ENCODE measurements at places on chromosomes 2 and 18.

DNA sequence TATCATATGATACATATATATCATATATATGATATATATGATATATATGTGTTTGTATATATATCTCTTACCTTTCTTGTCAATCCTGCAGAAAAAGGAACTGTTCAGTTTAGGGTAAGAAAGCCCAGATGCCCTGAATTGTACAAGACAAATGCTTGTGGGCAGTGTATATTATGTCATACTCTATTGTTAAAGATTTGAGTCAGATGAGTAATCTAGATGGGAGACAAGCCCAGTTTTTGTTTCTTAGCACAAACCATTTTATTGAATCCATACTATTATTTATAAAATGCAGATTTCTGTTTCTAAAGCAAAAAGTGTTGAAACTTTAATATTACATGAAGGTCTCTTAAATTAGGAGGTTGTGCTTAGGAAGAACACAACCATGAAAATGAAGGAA lies 90.6 kb downstream of the VRK2 start:
- no peak for DNase-seq

- no peak for DNase-seq
Observed at GRCh38 chr18:27130065-27130630, 55.0 kb downstream of the CHST9 start.

DNA sequence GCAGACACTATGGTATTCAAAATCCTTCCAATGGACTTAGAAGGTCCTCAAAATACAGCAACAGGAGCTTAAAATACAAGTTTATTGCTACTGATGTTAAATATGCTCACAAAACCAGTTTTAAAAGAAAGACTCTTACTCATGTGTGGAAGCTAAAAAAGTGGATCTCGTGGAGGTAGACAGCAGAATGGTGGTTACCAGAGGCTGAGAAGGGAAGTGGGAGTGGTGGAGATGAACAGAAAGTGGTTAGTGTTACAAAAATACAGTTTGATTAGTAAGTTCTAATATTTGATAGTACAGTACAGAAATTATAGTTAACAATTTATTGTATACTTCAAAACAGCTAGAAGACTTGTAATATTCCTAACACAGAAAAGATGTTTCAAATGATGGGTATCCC lies 12.1 kb downstream of the ADAM17 start:
- DNase-seq = no peak

GRCh38 chr2:210027608-210028007 lies 25.2 kb downstream of the RPE start:
- DNase-seq = no peak

GRCh38 chr18:36628435-36629137 lies 200.2 kb downstream of the TPGS2 start:
- DNase-seq = no peak

GRCh38 chr2:26460613-26461031 lies 17.3 kb downstream of the OTOF start:
- DNase-seq = no peak

GRCh38 chr2:6788614-6789013 lies 77.1 kb downstream of the CMPK2 start:
- no peak for DNase-seq

GRCh38 chr2:236711440-236711839 lies 141.8 kb downstream of the ACKR3 start:
- DNase-seq = no peak

DNA sequence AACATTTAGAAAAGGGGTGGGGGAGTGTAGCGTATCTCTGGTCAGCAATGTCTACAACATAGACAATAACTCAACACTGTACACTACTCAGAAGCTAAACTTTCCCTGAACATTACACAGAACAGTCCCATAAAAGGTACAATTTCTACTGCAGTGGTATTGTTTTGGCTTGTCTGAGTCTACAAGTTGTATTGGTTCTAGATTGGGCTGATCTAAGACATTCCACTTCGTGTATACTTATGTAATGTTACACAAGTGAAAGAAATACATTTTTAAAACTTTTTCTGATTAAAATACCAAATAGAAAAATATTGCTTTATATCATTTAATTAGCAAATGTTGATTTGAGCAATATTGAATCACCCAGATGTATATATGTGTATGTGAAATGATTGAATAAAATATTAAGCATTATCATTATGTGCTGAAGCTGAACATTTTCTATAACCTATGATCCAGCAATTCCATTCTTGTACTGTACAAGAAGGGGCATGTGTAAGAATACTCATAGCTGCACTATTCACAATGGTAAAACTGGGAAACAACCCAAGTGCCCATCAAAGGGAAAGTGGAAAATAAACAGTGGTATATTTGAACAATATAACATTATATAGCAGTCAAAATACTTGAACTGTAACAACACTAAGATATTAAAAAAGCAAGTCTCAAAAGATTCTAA lies 52.4 kb downstream of the VSNL1 start:
- no peak for DNase-seq

- DNase-seq = no peak
Observed at GRCh38 chr2:212005085-212005671, 533.4 kb downstream of the ERBB4 start.

DNA sequence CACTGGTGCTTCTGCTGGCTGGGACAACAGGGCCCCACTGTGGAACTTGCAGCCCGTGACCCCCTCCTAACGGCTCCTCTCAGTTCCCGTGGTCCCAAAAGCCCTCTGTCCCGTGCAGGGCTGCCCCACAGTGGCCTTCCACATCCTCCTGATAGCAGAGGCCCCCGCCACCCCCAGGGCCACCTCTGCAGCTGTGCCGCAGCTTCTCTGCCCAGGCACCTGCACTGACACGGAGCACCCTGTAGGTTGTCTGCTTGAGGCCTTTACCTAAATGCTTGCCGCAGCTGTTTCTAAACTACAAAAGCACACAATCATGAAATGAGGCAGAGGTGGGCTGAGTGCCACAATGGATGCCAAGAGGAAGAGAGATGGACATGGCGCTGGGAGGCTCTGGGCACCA lies 13.5 kb upstream of the GRHL1 start:
- no peak for DNase-seq

GRCh38 chr2:64177315-64177714 lies 33.1 kb upstream of the PELI1 start:
- no peak for DNase-seq

GRCh38 chr18:23276451-23276850 lies 141.2 kb downstream of the CABLES1 start:
- no peak for DNase-seq

DNA sequence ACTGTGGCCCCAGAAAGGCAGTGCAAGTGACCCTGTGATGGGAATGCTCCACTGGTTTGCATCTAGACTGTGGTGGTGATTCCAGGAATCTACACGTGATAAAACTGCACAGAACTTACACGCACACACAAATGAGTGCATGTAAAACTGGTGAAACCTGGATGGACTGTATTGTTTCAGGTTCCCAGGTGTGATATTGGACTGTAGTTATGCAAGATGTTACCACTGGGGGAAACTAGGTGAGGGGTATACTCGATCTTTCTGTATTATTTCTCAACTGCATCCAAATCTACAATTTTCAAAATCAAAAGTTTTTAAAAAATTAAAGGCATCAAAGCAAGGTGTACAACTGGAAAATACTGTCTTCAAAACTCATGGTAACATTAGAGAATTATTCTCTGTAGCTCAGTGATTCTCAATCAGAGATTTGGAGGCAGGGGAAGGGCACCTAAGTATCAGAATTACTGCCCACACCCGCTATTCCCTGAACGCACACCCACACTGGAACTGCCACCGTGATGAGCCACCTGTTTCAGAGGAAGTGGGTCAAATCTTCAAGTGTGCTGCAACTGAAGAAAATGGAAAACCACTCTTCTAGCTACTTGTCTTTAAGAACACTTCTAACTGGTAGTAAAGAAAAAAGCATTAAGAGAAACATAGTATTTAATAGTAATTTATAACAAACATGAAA lies 26.7 kb downstream of the PTPN2 start:
- no peak for DNase-seq

- no peak for DNase-seq
Observed at GRCh38 chr18:55269622-55270021, 310.4 kb upstream of the CCDC68 start.

GRCh38 chr18:35137632-35138031 lies 96.4 kb downstream of the MAPRE2 start:
- DNase-seq = no peak

- no peak for DNase-seq
Observed at GRCh38 chr2:28321426-28321825, 71.2 kb upstream of the FOSL2 start.

DNA sequence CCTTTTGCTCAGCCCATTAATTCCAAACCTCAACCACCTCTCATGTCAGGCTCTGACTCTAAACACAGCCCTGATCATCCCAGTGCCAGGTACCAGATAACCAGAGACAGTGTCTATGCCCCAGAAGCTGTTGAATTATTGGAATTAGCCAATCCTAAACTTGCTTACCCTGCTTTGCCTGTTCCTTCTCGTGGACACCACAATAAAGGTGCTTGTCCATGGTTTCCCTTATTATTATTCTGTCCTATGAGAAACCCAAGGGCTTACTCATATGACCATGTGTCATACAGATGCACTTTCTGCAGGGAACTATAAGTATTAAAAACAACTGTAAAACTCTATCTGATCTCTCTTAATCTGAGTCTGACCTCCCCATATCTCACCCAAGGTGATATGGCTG lies 2193.8 kb upstream of the PIK3C3 start:
- no peak for DNase-seq

- DNase-seq = no peak
Observed at GRCh38 chr2:22946553-22946952, 438.4 kb upstream of the KLHL29 start.

- no peak for DNase-seq
Observed at GRCh38 chr2:216109962-216110614, 940 bp downstream of the XRCC5 start.

GRCh38 chr2:241873081-241873802 lies 3.7 kb downstream of the RTP5 start:
- no peak for DNase-seq

- no peak for DNase-seq
Observed at GRCh38 chr2:234252772-234253171, 202.3 kb downstream of the SPP2 start.

GRCh38 chr18:63832470-63832869 lies 55.0 kb upstream of the SERPINB2 start:
- no peak for DNase-seq

DNA sequence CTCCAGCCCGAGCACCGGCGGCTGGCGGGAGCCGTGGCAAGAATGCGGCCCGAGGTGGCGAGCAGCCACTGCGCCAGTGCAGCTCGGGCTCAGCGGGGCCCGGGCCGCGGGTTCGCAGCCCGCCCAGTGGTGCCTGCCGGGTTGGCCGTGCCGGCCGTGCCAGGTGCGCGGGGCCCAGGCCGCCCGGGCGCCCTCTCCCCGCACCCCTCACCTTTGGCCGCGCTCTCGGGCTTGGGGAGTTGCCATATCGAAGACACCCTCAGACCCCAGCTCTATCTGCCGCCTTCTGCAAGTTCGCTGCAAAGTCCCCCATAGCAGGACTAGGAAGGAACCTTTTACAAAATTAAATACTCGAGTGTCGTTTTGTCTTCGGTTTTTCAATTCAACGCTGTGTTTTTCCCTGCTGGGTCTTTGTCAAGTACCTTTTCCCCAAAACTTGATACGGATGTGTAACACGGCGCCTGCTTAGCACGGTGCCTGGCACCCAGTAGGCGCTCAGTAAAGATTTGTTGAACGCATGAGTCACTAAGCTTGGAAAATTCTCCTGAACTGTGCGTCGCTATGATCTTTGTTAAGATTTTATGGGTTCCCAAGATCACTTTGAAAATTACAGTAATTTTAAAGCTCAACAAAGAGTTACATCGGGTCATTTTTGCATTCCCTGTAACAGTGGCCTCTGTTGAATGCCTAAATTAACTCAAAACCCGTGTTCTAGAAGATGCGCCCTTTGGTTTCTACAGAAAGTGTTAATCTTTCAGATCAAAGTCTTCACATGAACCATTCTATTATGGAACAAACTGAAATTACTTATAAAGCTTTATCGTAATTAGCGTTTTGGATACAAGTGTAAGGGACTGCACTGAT lies 750 bp downstream of the STRADB start:
- no peak for DNase-seq

GRCh38 chr2:141647353-141647752 lies 483.5 kb downstream of the LRP1B start:
- no peak for DNase-seq

DNA sequence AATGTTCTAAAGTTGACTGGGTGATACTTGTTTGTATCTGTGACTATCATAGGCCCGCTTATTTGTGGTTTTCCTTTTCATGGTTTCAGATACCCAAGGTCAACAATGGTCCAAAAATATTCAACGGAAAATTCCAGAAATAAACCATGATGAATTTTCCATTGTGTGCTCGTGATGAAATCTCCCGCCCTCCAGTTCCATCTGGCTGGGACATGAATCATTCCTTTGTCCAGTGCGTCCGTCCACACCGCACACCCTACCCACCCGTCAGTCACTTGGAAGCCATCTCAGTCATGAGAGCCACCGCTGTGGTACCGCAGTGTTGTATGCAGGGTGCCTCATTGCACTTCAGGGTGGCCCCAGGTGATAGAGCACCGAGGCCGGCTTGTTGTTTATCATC lies 268.2 kb upstream of the PXDN start:
- DNase-seq = no peak

DNA sequence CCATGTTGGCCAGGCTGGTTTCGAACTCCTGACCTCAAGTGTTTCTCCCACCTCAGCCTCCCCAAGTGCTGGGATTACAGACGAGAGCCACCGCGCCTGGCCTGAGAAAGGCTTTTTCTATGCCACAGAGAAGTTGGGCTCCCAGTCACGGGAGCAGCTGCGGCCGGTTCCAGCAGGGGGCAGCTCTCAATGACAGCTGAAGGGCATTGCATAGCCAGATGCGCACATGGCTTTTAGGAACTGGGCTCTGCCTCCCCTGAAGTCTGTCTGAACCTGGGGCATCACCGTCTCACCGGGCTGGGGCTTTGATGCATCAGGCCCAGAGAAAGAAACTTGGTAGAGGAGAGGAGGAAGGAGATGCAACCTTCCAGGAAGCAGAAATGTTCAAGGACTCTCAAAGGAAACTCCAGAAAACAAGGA lies 84.2 kb upstream of the LAPTM4A start:
- no peak for DNase-seq

DNA sequence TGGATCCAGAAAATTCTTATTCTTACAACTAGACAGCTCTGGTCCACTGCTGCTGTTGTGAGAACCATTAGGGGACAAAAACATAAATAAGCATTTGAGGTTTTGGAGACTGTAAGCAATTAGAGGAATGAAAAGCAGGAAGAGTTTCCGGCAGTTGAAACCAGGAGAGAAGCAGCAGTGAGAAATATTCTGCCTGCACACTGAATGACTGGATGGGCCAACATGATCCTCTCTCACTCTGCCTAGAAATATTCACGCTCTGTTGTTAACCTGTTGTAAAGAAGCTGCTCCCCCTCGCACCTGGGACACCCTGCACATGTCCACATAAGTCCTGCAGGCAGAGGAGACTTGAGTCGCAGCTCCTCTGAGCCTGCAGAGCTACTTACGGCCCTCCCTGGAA lies 60.4 kb upstream of the RNF152 start:
- DNase-seq = no peak
